Breast epithelium (tissue), 4 donors: ENCODE measurements at places on chromosomes 2 and 18. TPM values are rescaled to one million over a fixed set of nuclear protein-coding genes. Genes with fewer than 3 reads are reported as not detected.

DNA sequence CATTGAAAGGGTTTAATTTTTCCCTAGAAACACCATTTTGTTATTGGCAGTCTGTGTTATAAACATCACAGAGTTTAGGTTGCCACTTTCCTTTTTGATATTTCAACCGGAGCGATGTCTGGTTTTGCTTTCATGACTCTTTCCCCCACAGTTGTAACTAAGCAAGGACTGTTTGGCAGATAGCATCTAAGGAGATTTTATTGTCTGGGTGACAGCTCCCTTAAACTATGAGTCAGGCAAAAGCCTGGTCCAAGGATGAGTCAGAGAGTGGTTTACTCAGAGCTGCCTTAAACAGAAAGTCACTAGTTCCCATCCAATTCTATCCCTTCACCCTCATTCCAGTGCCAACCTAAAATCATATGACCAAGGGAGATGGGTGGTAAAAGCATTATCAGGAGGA, 341.6 kb upstream of the VWC2L start:
- DNase-seq, result no peak

ASB18 gene
- not detected for total RNA-seq

DNA sequence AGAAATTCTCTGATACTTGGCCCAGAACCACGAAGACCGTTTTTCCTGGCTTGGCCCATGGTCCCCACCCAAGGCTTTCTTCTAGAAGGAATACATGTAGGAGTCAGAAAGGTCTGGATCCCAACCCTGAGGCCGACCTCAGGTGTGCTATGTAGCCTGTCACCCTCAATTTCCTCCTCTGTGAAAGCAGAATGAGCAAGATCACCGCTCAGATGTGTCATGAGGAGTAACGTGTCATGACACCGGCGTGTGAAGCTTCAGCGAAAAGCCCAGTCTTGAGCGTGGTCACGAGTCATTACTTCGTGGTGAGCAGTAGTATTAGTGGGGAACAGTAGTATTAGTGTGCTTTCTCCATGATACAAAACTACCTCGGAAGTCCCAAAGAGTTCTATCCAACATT, 103.4 kb downstream of the ALPK2 start:
- DNase-seq, result no peak

- DNase-seq, result no peak
Observed at GRCh38 chr2:98026927-98027522, 31.3 kb upstream of the TMEM131 start.

GRCh38 chr18:51151568-51152511, 45.6 kb downstream of the MEX3C start:
- no peak for DNase-seq

- DNase-seq, result no peak
Observed at GRCh38 chr2:181095486-181095885, 115.1 kb downstream of the UBE2E3 start.

DNA sequence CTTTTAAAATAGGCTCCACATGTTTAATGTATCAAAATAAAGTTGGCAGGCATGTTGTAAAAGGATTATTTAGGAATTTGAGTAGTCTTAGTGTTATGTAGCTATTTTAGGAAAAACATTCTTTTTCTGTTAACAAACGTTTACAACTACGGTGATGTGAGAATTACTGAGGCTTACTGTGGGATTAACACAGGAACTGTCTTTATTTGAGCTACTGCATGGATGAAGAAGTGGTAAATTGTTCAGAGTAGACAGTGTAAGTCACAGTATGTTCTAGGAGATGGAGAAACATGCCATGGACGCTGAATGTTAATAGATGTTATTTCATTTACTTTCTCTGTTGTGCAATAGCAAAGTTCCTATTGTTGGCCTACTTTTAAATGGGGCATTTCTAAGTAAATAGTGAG, 1.6 kb downstream of the PPM1B start:
- DNase-seq, result no peak

GRCh38 chr2:46296216-46296839, 879 bp upstream of the EPAS1 start:
- peak; percentile 60 for DNase-seq

IL1F10 gene
- not detected for total RNA-seq

DNA sequence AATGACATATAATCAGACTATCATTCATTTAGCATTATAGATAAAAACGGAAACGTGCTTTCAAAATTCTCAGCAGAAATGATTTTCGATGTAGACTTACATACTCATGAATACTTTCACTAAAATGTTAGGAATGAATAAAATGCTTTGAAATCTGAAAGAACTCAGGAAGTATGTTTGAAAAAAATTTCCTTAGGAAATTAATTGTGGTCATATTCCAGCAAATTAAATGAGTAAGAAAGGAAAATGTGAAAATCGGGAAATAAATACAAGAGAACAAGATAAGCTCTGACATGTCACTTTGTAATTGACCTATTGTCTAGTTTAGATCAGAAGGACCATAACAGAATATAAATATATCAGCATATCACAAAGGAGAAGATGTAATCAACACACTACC, 981.0 kb upstream of the CDH2 start:
- DNase-seq, result no peak

INO80C gene
- total RNA-seq, result 6.7 TPM

TMEM17 gene
- 0.33 TPM for total RNA-seq

- DNase-seq, result no peak
Observed at GRCh38 chr2:98541906-98542305, 66.4 kb downstream of the COA5 start.

DNA sequence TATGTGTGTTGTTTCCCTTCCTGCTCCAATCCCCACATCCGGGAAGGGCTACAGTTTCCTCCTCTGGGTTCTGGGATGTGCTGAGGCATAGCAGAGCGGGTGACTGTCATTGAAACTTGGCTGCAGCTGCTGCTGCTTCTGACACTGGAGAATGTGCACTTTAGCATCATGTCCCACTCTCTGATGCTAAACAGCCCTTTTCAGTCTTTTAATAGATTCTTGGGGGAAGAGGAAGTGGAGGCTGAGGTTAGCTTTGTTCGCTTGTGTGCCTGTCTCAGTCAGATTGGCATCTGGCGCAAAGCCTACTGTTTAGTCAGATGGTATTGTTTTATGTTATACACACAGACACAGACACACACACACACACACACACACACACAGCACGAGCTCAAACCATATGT, 136.5 kb upstream of the RND3 start:
- DNase-seq, result no peak

EHD3 gene
- total RNA-seq, result 9.2 TPM

DNA sequence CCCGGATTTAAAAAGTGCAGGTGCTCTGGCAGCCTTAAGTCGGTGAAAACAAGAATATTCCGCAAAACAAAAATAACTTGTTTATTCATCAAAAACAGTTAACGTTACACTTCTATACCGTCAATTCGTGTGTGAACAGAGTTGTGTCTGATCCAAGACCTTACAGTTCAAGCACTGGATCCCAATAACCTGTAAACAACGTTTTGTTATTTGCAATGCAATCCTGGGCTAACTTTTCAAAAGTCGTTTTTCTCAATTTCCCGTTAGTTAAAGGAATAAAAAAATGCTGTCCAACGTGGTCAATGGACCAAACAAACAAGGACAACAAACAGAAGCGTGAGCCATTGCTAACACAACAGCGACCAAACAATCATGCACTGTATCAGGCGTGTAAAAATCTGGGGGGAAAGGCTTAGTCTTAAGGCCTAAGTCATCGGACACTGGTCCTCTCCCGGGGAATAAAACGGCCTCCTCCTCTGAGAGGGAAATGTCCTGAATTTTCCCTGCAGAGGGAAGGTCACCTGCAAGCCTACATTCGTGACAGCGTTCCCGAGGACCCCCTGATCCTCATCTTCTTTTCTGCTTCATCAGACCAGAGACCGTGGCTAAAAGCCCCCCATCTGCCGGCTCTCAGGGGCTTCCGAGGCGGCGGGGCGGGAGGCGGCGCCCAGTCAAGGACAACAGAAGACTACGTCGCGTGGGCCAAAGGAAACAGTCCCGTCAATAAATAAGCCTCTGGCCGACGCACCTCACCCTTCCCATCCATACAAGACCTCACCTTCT, 490 bp downstream of the NDUFS1 start:
- no peak for DNase-seq

KCNK3 gene
- total RNA-seq, result 2.3 TPM

SIX3 gene
- total RNA-seq, result not detected

GRCh38 chr2:239928391-239929350, 96.5 kb downstream of the NDUFA10 start:
- DNase-seq, result peak; percentile 38

DNA sequence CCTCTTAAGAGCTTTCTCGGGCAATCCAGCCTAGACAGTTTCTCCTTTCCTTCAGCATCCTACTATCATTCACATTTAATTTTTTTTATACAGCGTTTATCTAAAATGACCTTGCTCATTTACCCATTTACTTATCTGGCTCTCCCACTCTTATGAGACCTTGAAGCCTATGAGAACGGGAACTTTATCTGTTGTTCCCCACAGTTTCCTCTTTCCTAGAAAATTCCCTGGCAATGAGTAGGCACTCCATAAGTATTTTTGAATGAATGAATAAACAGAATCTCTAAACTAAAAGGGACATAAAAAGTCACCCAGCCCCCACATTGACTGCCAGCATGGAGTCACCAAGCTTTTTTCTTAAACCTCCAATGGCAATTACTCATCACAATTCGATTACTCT, 353.2 kb downstream of the METTL4 start:
- DNase-seq, result no peak

DNA sequence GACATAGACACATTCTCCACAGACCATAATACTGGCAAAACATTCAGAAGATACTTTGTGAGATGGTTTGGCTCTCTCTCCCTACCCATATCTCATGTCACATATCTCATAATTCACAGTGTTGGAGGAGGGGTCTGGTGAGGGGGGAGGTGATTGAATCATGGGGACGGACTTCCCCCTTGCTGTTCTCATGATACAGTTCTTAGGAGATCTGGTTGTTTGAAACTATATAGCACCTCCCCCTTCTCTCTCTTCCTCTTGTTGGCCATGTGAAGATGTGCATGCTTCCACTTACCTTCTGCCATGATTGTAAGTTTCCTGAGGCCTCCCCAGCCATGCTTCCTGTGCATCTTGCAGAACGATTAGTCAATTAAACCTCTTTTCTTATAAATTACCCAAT, 61.1 kb downstream of the HK2 start:
- DNase-seq, result no peak

GDF7 gene
- total RNA-seq, result under 0.01 TPM

ASPRV1 gene
- 4.5 TPM for total RNA-seq

DNA sequence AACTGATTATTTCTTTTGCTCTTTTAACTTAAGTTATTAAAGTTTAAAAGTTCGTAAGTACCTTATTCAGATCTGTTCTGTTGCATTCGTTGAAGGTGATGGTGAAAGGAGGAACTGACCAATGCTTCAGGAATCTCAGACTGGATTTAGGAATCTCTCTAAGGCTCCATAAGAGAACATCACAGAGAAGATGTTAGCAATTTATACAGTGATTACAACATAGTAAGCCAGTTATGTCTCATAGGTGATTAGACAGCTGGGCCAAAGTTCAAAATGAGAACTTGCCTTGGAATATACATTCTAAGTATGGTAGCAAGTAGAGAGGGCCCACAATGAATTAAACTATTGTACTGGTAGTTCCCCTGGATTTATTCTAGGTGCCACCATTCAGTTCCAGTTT, 3.2 kb downstream of the MARS2 start:
- DNase-seq, result no peak

DNA sequence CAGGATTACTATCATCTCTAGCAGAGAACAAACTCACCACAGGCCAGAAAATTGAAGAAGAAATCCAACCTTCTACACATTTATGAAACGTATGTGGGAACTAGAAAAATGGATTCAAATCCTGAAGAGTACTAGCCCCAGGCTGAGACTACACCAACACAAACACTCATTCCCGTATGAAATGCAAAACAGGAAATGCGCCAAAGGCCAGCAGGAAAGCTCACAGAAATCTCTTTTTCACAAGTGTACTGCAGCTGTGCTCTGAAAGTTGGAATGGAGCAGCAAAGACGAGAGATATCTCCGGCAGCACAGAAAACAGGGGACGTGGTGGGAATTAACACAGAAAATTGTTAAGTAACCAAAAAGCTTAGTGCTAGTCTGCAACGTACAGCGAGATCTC, 913.5 kb downstream of the TDRD15 start:
- no peak for DNase-seq

GRCh38 chr2:114068438-114068837, 178.5 kb downstream of the ACTR3 start:
- no peak for DNase-seq

DNA sequence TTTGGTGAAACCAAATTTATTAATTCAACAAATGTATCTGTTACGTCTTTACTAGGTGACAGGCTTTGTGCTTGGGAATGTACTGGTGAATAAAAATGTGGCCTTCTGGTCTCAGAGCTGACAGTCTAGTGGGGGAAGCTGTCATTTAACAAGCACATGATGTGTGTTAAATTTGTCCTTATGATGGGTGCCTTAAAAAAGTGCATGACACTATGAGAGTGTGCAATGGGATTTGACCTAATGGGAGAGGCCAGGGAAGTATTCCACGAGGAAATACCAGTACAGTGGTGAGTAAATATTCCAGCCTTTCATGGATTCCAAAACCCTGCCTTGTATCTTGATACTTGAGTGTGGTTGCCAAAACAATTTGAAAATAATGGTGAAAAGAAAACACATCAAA, 308.9 kb downstream of the PLCL1 start:
- no peak for DNase-seq

GRCh38 chr2:113091231-113091896, 23.6 kb downstream of the IL1F10 start:
- DNase-seq, result no peak

DNA sequence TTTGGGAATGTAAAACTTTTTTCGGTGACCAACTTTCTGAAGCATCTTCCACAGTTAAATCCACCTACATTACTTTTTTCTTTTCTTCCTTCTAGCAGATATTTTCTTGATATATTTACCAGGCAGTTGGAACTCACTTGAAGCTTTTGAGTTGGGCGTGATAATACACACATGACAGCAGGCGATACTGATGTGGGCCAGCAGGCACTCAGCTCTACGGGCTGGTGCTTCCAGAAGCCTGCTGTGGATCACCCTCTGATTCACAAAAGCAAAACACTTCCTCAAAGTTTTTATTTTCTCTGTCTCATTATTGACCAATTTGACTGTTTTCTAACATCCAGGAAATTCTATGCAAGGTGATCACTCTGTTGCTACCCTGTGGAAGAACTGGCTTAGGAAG, 22.9 kb downstream of the GRHL1 start:
- no peak for DNase-seq
